ENCODE measurements at places on chromosomes 4 and X. TPM values are rescaled to one million over a fixed set of nuclear protein-coding genes. Genes with fewer than 3 reads are reported as not detected.

DNA sequence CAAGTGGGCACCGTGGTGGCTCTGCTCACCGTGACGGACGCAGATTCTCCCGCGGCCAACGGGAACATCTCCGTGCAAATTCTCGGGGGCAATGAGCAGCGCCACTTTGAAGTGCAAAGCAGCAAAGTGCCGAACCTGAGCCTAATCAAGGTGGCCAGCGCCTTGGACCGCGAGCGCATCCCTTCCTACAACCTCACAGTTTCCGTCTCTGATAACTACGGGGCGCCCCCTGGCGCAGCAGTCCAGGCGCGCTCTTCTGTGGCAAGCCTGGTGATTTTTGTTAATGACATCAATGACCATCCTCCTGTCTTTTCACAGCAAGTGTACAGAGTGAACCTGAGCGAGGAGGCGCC lies 2.7 kb downstream of the FAT4 start:
- peak; percentile 48 for DNase-seq
- H3K4me3 ChIP-seq: peak overlapping the region; percentile 99
- H3K4me1 ChIP-seq: peaks cover 78% of the 10 kb centered on the region
- no peak overlapping the region for H3K27ac ChIP-seq
- H3K36me3 ChIP-seq: peaks cover 26% of the 10 kb centered on the region

- DNase-seq: no peak
- H3K27me3 ChIP-seq: no peaks in the 10 kb centered on the region
- no peak overlapping the region for H3K4me3 ChIP-seq
These were observed 8.8 kb upstream of the ADH1C start for GRCh38 chr4:99361268-99361898.

- H3K4me3 ChIP-seq: no peak overlapping the region
- peaks cover 20% of the 10 kb centered on the region for H3K4me1 ChIP-seq
- no peak overlapping the region for H3K27ac ChIP-seq
- DNase-seq: no peak
- peaks cover 39% of the 10 kb centered on the region for H3K36me3 ChIP-seq
- no peaks in the 10 kb centered on the region for H3K27me3 ChIP-seq
These were observed 28.2 kb downstream of the ANKRD50 start for GRCh38 chr4:124684301-124684700.

The GPM6B gene
- total RNA-seq: 119 TPM

GRCh38 chr4:52622564-52622963 lies 36.5 kb downstream of the USP46 start:
- no peak overlapping the region for H3K27ac ChIP-seq
- peaks cover 8% of the 10 kb centered on the region for H3K4me1 ChIP-seq
- DNase-seq: no peak
- H3K36me3 ChIP-seq: peaks cover 27% of the 10 kb centered on the region
- H3K4me3 ChIP-seq: no peak overlapping the region

GRCh38 chr4:184983672-184984356 lies 34.5 kb upstream of the HELT start:
- H3K27ac ChIP-seq: no peak overlapping the region
- H3K4me1 ChIP-seq: no peaks in the 10 kb centered on the region
- no peak overlapping the region for H3K4me3 ChIP-seq
- peak; percentile 47 for DNase-seq
- H3K36me3 ChIP-seq: no peaks in the 10 kb centered on the region

The SHROOM3 gene
- total RNA-seq: 36.4 TPM

The ZFP92 gene
- total RNA-seq: 0.23 TPM

DNA sequence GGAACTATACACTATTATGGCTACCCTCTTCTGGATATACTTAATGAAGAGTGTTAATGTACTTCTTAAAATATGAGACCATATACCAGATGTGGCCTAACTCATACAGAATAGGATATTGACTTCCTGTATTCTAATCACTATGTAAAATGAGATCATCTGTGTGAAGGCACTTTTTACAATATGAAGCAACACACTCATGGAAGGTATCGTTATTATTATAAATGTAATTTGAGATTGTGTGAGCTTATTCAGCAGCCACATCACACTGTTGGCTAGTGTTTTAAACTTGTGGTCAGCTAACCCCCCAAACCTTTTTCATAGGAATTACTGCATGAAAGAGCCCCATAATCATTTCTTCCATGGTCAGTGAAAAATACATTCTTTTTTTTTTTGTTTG lies 281.8 kb upstream of the TEX13A start:
- H3K36me3 ChIP-seq: no peaks in the 10 kb centered on the region
- no peaks in the 10 kb centered on the region for H3K4me1 ChIP-seq
- no peak overlapping the region for H3K4me3 ChIP-seq
- DNase-seq: no peak

- no peaks in the 10 kb centered on the region for H3K4me1 ChIP-seq
- no peaks in the 10 kb centered on the region for H3K36me3 ChIP-seq
- no peak overlapping the region for H3K4me3 ChIP-seq
These were observed 577.6 kb downstream of the TECRL start for GRCh38 chr4:63831590-63832155.

The TMPRSS11B gene
- total RNA-seq: not detected

DNA sequence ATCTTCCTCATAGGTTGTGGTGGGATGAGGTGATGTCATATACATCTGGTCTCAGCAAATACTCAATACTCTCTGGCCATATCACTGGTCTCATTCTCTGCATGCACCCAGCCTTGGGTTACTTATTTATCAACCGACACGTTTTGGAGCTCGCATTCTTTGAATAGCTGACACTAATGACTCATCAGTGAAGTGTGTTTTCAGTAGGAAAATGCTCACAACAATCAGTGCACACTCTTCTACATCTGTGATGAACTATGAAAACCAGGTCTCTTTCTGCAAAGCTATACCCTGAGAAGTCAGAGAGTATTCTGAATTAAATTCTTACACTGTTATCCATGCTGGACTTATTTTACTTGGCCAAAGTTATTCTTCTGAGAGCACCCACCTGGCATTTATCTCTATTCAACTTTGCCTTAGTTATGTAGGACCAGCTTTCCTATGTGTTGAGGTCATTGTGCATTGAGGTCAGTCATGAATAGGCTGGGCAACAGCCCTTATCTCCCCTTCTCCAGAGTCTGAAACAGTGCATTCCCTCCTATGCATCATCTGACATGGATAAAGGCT lies 58.7 kb upstream of the DHX15 start:
- no peak overlapping the region for H3K4me3 ChIP-seq
- H3K36me3 ChIP-seq: no peaks in the 10 kb centered on the region
- H3K27ac ChIP-seq: no peak overlapping the region
- H3K4me1 ChIP-seq: no peaks in the 10 kb centered on the region
- no peaks in the 10 kb centered on the region for H3K27me3 ChIP-seq
- DNase-seq: no peak

The ZBTB49 gene
- 7.8 TPM for total RNA-seq

DNA sequence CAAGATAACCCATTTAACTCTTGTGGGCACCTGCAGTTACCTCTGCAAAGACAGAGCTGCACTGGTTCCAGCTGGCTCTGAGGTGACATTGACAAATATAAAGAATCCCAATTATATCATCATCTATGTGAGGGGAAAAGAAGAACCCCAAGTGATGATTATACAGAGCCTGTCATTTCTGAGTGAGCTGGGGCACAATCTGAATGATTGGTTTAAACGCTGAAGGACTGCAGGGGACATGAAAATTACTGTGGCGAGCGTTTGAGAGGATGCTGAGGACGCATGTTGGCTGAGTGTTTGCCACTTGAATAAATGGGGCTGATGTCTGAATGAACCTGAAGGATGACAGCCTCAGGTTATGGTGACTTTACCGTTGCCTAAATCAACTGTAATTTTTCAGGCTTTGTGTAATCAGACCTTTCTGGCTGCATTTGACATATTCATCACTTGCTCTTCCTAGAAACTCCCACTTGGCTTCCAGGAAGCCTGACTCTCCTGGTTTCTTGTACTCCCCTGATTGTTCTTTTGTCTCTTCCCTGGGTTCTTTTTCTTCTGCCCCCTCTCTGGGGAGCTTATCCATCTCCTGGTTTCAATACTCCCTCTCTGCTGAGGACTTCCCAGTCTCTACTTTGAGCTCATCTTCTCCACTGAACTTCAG lies 4.1 kb upstream of the HSD17B10 start:
- no peak overlapping the region for H3K27ac ChIP-seq
- H3K36me3 ChIP-seq: no peaks in the 10 kb centered on the region
- H3K4me1 ChIP-seq: peaks cover 17% of the 10 kb centered on the region
- H3K27me3 ChIP-seq: peaks cover 34% of the 10 kb centered on the region
- no peak overlapping the region for H3K4me3 ChIP-seq
